Natural killer cell treated with Interleukin-12 subunit alpha and Interleukin-12 subunit beta and Interleukin-15 and Interleukin-18, amount 100 ng/mL, for 72 hours (primary cell): ENCODE measurements at places on chromosomes 6 and 20.
A peak's percentile ranks its signal among the peaks of the same experiment; 100 is the strongest.

- no peak for DNase-seq
Measured at GRCh38 chr6:130931683-130932082, 104.5 kb downstream of the SMLR1 start.

- DNase-seq, result peak; percentile 75
Measured at GRCh38 chr6:16331384-16332174, 93.2 kb downstream of the GMPR start.

- no peak for DNase-seq
Measured at GRCh38 chr6:12803486-12803885, 86.9 kb downstream of the PHACTR1 start.

- DNase-seq, result no peak
Measured at GRCh38 chr20:24842918-24843715, 106.0 kb upstream of the CST7 start.

- no peak for DNase-seq
Measured at GRCh38 chr20:11966186-11966585, 48.5 kb downstream of the BTBD3 start.

- no peak for DNase-seq
Measured at GRCh38 chr6:161233986-161234661, 39.7 kb downstream of the AGPAT4 start.

DNA sequence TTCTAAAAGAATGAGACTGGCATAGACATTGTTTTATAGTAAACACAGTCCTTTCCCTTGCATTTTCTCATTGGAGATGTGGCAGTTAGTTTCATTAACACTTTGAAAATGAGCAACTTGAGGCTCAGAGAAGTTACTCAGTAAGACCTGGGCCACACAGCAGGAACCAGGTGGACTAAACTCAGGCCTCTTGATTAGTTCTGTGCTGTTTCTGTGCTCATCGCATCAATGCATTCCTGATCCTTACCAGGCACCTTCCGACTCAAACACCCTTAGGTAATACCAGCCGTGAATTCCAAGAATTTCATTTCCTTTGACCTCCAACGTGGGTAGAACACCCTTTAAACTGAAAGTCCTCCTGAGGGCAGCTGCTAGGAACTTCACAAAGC, 362.8 kb downstream of the ESR1 start:
- no peak for DNase-seq

DNA sequence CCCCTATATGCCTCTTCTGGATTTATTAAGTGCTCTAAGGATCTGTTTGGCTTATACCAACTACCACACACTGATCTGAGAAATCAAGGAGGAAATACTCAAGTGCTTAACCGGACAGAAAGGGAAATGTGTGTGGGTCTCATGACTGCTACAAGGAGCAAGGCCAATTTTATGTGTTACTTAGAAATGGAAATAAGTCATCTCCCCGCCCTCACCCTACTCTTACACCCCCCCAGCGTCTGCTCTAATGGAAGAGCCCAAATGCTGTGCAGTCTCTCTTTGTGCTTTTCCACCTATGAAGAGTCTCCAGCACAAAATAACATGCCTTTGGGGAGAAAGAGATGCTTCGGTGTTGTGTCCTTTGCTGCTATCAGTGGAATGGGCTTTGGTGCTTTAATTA, 428.8 kb upstream of the ARID1B start:
- no peak for DNase-seq

DNA sequence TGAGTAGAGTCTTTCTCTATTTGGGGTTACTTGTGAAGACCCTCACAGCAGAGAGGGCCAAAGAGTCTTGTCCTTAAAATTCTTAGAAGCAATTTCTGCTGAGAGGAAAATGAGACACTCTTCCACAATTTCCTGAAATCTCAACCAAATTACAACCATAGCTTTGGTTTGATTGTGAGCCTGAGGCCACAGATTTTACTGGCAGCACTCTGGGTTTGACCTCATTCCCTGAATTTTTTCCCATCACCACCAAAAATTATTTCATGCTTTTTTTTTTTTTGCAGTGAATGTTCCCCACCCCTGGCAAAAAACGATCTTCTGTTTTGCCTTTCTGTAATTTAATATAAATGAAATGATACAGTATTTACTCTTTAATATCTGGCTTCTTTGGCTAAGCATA, 125.5 kb downstream of the THEMIS start:
- DNase-seq, result no peak

DNA sequence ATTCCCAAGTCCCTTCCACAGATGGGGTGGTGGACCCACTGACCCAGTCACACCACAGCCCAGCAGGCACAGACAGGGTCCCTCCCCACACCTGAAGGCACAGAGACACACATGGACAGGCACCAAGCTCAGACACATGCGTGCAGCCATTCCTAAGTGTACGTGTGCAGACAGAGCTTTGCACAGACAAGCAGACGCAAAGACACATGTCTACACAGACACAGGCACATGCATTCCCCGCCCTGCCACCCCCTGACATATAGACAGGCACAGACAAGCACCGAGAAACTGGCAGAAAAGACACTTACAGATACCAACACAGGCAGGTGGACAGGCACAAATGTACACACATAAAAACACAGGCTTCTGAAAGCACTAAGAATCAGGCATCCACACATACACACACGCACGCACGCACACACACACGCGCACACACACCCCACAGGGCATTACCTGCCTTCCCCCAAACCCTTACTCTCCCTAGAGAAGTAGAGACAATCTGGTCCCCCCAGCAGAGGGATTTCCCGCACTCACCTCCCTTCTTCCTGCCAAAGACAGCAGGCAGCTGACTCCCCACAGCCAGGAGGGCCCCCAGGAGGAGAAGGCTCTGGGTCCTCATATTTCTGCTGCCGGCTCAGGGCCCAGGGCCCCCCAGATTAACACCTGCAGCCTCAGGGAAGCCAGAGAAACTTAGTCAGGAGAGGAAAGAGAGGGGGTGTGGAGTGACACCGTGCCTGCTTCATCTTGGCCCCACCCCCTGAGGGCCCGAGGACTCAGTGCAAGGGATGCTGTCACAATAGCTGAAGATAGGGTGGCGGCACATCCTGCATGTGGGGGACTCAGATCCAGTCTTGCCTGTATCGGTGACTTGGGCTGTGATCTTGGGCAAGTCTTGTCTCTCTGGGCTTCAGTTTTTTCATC, at the start of gene WFDC5:
Gene WFDC5 (minus strand): TSS at position 710 of the 921 bp plus-strand sequence. CDS start 91 bp downstream, at position 619.
- no peak for DNase-seq

DNA sequence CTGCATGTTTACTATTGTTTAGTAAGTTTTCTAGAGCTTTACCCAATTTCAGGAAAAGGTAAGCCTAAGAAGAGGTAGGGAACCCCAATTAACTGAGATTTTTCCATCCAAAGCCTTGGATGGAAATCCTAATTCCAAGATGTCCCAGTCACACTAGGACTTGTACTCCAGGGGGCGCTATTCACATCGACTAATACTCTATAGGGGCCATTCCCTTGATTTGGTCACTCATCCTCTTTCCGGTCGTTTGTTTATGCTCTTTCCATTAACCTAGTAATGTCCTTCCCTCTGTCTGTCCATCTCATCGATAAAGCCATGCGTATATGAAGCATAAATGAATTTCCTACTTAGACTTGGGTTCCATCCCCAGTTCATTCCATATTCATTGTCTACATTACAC, 80.8 kb upstream of the FUCA2 start:
- no peak for DNase-seq

DNA sequence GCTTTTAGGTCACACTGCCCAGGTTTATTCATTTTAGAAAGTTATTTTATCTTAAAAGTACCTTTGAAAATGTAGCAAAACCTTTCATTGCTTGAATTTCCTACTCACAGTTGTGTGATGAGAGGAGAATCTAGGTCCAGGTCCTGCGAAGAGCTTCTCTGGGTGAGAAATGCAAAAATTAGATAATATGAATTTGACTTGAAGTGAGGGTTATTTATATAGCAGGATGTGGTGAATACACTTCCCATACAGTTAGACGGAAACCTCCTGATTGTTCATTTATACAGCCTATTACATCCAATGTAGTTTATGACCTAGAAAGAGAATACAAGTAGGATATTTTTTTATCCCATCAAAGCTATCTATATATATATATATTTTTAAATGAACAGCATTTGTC, 30.5 kb downstream of the CDKAL1 start:
- DNase-seq, result no peak

DNA sequence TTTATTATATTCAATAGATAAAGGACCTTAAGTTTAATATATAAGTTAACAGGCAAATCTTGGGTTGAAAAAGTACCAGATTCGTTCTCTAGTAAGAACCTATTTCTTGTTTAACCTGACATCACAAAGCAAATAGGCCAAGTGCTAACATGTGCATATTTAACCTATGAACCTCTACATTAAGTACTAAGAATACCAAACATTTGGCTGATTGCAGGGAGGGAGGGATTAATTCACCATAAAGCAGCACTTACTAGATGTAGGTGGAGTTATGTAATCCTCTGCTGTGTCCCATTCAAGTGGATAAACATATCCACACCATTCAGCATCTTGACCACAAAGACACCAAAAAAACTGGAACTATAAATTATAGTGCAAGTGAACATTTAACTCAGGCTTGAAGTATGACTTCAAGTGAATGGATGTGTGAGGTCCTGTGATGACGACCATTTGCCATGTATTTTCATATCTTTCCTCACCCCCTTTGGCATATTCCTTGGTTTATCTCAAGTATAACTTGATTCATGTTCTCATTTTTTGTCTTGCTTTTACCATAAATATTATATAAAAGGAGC, 10.2 kb downstream of the STX11 start:
- no peak for DNase-seq

DNA sequence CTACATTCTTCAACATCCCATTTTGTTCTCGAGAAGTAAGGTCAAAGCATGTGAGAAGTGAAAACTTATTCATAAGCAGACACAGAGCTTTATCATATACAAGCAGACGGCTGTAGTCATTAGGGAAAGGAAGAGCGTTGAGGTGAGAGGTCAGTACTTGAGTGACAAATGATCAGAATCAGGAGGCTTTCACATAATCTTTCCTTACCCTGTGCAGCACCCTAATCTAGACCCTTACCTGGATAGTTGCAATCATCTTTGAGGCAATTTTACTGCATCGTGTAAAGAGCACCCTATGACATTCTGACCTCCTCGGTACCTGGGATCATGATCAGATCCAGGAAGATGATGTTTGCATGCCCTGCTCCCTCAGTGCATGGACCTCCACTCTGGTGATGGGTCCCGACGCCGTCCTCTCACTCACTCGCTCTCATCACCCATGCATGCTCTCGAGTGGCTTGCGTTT, 62.7 kb downstream of the RNF182 start:
- no peak for DNase-seq

GRCh38 chr6:79671600-79672266, 40.6 kb downstream of the SH3BGRL2 start:
- DNase-seq, result no peak

GRCh38 chr20:38726804-38727606, 2.7 kb downstream of the SLC32A1 start:
- no peak for DNase-seq

- DNase-seq, result no peak
Measured at GRCh38 chr6:147874322-147874721, 365.8 kb downstream of the SAMD5 start.

GRCh38 chr6:28282926-28283325, 1.6 kb downstream of the PGBD1 start:
- no peak for DNase-seq

- no peak for DNase-seq
Measured at GRCh38 chr6:41901882-41902519, 6.8 kb upstream of the USP49 start.
